ENCODE measurements at places on chromosomes 5 and 9.
A peak's percentile ranks its signal among the peaks of the same experiment; 100 is the strongest.

- no peak for DNase-seq
These were observed 101.2 kb downstream of the PARP8 start for GRCh38 chr5:50767588-50767987.

DNA sequence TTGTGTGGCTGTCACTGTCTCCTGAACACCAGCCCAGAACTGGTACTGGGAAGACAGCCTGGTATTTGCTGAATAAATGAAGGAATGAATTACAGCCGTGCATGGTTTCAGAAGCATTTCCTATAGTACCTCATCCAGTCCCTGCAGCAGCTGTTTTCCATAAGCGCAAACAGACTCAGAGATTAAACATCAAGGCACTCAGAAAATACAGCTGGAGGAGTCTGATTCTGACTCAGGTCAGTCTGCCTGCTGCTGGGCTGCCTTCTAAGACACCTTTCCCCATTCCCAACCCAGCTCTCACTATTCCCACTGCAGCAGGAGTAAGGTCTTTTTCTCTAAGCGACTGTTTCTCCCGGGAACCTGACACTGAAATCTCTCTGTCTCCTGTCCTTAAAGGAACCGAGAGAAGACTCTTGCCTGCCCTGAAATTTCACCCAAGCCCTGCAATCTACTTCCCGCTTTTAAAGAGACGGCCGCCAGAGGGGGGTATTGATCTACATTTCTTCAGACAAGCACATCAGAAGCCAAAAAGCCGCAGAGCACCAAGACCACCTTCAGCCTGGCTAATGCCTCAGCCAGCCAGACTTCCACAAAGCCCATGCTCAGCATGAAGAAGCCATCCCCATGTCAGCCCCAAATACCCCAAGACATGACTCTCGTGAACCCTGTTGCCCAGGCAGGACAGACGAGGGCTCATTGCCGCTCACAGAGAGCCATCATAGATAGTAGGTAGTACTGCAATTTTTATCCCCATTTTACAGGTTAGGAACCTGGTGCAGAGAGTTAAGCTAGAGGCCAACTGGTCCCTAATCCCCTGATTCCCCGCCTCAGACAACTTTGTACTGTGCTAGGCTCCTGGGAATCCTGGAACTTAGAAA lies 5.4 kb upstream of the FOXI1 start:
- peak; percentile 51 for DNase-seq

DNA sequence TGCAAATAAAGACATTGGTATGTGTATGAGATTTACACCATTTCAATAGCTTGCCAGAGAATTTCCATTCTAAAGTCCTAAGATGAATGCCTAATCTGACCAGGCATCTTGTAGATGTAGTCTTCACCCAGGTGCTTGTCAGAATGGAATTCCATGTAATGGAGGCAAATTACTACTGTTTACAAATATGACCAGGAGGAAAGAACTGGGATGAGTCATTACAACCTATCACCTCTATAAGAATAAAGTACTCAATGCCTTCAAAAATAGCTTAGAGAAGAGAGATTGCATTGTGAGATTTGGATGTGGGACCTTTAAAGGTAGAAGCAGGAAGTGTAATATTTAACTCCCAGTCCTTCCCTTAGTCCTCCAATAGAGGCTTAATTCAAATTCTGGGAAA lies 507.0 kb upstream of the PTGER4 start:
- no peak for DNase-seq

- no peak for DNase-seq
These were observed 392.0 kb downstream of the ENC1 start for GRCh38 chr5:74248576-74248975.

All from stimulated activated CD8-positive, alpha-beta memory T cell treated with anti-CD3 and anti-CD28 coated beads, Interleukin-4, amount 100 ng/mL, for 4 hours (primary cell).